Stimulated activated CD4-positive, alpha-beta T cell treated with anti-CD3 and anti-CD28 coated beads, TNF-alpha, amount 100 ng/mL, for 48 hours (primary cell): ENCODE measurements at places on chromosomes 6 and 20.

- DNase-seq: no peak
These were observed 223.7 kb downstream of the GMDS start for GRCh38 chr6:2021713-2022125.

GRCh38 chr20:58078741-58079522, 149.5 kb downstream of the ANKRD60 start:
- no peak for DNase-seq

DNA sequence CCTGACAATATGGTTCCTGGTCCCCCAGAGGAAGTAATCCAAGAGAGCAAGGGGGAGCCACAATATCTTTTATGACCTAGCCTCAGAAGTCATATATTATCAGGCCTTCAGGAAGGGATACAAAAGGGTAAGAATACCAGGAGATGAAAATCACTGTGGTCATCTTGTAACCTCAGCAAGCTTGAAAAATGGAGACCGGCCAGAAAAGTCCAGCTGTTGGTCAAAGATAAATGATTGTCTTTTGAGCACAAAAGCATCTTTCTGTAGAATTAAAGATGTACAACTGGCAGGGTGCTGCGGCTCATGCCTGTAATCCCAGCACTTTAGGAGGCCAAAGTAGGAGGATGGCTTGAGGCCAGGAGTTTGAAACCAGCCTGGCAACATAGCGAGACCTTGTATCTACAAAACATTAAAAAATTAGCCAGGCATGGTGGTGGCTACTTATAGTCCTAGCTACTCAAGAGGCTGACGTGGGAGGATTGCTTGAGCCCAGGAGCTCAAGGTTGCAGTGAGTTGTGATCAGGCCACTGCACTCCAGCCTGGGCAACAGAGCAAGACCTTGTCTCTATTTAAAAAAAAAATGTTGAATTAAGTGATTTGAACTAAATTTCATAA, 118.0 kb upstream of the MARCKS start:
- no peak for DNase-seq

DNA sequence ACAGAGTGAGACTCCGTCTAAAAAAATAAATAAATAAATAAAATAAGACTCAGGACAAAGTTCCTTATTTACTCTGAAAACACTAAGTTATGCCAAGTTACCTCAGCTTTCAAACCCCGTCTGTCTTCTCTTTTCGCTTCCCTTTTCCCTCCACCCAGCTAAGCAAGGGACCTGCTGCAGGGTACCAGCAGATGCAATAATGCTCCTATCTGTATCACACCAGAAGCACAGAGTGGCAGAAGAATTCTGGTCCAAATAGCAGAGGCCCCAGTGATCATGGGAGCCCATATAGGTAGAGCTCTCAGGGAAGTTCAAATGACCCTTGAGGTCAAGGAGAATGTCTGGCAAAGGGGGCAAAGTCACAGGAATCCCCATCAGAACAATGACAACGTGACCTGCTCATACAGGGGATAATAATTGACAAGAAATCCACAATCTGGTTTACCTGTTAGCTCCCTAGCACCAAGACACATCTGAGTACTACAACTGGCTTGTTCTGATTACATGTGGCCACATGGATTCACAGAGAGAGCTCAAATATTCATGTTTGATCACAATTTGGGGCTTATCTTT, 8.7 kb downstream of the GCM1 start:
- no peak for DNase-seq

GRCh38 chr20:36237477-36237876, 1.2 kb downstream of the AAR2 start:
- no peak for DNase-seq

- DNase-seq: no peak
These were observed 4.8 kb upstream of the NTSR1 start for GRCh38 chr20:62703853-62704228.

DNA sequence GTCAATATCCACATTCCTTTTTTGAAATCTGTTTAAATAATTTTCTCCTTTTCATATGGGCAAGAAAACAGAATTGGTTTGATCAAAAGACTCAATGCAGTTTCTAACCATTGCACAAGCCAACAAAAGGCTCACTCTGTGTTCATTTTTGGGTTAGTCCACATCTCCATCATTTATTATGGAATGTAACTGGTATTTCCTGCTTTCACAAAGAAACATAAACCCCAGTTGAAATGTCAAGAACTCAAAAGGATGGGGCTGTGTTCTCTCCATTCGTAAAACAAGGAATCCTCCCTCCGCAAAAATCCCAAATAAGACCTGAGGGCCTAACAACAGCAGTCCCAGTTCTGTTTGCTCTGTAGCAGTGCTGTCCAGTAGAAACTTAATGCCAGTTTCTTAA, 420.9 kb downstream of the GJA1 start:
- no peak for DNase-seq

DNA sequence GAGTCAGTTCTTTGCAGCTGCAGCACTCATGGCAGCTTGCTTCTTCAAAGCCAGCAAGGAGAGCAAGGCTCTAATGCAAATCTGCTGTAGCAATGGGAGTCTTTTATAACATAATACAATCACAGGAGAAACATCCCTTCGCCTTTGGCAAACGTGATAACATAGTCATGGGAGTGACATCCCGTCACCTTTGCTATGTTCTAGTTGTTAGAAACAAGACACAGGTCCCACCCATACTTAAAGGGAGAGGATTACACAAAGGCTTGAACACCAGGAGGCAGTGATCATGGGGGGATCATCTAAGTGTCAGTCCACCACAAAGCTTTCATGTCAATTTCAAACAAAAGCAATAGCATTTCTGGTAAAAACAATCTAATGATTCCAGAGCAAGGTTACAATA, 40.1 kb upstream of the PHACTR2 start:
- no peak for DNase-seq

GRCh38 chr6:22145823-22146677, 150.8 kb downstream of the PRL start:
- DNase-seq: no peak

GRCh38 chr6:131015025-131015591, 47.9 kb downstream of the EPB41L2 start:
- DNase-seq: no peak

GRCh38 chr20:53918020-53918311, 152.4 kb downstream of the BCAS1 start:
- DNase-seq: no peak

GRCh38 chr6:44980841-44981240, 347.3 kb upstream of the RUNX2 start:
- DNase-seq: no peak

- no peak for DNase-seq
These were observed 117.0 kb downstream of the PHACTR3 start for GRCh38 chr20:59721386-59721785.

DNA sequence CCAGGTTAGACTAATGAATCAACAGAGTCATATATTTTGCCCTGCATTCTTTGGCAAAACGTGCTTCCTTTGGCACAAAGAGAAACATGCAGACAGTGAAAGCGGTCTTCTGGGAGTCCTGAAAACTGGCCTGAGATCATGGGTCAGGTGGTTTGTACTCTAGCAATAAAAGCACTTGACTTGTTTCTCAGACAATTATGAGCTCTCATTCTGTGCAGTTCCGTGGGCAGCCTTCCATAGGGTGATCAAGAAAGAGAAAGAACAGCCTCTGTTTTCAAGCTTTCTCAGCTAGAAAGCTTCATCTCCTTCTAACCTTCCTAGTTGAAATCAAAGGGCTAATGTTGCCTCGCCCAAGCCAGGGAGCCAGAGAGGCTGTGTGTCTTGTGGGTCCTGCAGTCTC, 62.7 kb upstream of the ISM1 start:
- DNase-seq: no peak

DNA sequence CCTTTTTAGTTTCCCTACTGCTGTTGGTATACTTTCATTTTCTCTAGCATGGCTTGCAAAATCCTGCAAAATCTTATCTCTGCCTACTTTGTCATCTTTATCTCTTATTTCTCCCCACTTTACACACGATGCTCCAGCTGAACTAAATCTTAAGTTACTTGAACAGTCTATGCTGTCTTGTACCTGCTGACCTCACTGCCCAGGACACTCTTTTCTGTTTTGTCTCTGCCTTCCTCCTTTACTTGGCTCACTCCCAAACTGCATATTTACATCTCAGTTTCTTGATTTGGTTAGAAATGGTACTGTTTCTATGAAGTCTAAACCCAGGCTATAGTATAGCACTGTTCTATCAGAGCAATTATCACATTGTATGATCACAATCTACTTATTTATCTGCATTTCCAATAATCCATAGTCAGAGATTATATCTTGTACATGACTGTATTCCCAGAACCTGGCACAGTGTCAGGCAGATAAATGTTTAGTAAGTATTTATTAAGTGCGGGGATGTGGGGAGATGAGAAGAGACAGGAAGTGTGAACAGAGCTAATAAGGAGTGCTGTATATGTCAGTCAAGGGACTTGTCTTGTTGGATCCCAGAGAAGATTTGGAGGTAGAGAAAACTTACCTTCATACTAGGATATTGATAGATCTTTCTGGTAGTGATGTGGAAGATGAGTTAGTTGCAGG, 57.6 kb downstream of the ADGRG6 start:
- DNase-seq: no peak

DNA sequence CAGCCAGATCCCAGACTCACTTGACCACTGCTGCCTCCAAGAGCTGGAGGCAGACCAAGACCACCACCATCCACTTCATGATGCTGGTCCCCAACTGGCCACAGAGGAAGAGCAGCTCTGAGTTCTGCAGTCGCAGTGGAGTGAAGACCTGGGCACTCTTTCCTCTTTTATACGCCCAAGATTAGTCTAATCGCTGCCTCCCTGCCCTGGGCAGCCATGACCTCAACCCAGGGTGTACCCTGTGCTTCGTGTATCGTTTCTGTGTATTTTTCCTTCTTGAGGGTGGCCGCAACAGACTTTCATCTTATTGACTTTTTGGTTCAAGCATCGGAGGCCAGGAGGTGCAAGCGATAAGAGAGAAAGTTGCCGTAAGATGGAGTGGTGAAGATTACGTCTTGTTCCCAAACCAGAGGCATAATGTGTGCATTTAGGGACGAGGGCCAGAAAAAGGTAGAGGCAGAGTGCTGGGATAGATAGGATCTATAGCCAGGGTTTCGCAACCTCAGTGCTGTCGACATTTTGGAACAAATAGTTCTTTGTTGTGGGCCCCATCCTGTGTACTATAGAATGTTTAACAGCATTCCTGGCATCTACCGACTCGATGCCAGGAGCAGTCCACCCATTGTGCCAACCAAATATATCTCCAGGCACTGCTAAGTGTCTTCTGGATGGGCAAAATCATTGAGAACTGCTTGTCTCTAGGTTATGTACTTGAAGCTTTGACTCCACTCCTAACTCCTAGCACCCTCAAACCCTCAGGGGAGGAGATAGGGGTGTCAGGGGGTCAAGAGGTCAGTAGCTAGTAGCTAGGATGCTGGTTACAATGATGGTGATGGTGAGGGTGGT, at the start of gene PGC:
TSS of gene PGC (minus strand) at position 142 of the 846 bp plus-strand sequence. CDS start at position 79, 63 bp downstream.
- no peak for DNase-seq

DNA sequence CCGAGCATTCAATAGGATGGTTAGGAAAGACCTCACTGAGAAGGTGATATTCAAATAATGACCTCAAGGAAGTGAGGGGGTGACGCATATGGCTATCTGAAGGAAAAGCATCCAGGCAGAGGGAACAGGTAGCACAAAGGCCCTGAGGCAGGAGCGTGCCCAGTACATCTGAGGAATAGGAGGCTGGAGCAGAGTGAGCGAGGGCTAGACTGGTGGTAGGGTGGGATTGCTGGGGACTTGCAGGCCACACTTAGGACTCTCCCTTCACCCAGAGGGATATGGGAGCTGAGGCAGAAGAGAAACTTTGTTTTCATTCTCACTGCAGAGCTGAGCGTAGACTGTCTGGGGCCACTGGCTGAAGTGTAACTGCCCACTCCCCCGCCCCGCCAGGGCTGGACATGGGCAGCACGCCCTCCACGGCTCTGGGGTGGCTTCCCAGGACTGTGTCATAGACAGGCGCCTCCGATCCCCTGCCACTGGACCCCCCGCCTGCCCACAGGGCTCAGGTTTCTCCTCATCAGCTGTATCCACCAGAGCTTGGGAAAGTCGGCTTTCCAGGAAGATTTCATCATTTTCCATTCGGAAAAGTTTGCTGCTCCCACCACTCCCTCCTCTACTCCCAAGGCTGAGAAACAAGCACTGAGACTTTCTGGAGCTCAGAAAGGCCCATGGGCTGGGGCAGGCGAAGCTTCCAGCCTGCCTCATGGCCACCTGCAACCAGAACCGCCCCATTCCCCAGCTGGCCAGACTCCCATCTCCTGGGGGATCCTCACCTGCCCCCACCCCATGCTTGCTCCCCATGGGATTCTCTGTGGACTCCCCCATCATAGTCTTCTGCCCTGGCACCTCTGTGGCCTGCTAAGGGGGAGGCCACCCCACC, 142.6 kb downstream of the MRPL14 start:
- no peak for DNase-seq

DNA sequence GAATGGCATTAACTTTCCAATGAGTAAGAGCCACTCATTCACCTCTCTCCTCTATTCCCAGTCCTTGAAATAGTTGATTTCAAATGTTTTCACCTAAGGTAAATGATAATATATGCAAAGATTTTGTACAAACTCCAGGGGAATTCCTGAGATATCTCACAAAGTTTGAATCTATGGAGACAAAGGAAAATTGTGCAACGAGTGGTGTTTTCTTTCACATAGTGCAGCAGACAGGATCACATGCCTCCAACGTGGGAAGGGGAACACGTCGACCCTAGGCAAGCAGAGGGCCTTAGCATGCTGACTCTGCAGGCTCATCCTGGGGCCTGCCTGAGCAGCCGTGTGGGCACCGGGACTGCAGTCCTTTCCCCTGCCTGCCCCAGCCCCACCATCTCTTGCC, 195.6 kb upstream of the THBS2 start:
- no peak for DNase-seq

GRCh38 chr6:116954335-116954734, 77.3 kb downstream of the RFX6 start:
- no peak for DNase-seq

GRCh38 chr20:17358854-17359253, 132.0 kb downstream of the PCSK2 start:
- no peak for DNase-seq

DNA sequence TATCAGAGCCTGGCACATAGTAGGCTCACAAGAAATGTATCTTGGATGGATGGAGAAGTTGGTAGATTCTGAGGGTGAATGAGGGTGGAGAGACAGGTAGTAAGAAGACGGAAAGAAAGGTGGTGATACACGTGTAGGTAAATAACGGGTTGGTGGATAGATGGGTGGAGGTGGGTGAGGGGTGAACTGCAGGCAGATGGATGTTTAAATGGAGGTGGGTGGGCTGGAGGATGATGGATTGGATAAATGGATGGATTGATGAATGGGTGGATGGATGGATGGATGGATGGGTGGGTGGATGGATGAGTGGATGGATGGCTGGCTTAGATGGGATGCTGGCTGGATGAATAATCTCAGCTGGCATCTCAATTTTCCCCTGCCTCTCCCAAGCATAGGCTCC, 9.9 kb downstream of the CDH22 start:
- no peak for DNase-seq
